Activated CD8-positive, alpha-beta T cell treated with anti-CD3 and anti-CD28 coated beads, Interleukin-2, amount 10 ng/mL, durations not matched to agents 7 days and 5 days (primary cell): ENCODE measurements at places on chromosomes 1 and 21. TPM values are rescaled to one million over a fixed set of nuclear protein-coding genes. Genes with fewer than 3 reads are reported as not detected.

DNA sequence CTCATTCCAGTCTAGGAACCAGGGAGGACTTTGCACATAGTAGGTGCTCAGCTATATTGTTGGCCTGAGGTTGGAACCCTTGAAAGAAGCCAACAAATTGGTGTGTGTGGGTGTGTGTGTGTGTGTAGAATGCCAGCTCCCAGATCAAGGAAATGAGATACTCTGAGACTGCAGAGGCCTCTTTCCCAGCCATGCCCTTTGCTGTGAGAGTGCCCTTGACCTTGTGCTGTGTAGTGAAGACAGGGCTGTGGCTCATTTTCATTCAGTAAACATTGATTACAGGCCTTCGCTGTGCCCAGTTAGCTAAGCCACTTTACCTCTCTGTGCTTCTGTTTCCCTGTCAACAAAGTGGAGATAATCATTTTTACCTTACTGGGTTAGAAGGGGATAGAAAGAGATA lies 3.2 kb downstream of the CYP4B1 start:
- no peak for DNase-seq

DNA sequence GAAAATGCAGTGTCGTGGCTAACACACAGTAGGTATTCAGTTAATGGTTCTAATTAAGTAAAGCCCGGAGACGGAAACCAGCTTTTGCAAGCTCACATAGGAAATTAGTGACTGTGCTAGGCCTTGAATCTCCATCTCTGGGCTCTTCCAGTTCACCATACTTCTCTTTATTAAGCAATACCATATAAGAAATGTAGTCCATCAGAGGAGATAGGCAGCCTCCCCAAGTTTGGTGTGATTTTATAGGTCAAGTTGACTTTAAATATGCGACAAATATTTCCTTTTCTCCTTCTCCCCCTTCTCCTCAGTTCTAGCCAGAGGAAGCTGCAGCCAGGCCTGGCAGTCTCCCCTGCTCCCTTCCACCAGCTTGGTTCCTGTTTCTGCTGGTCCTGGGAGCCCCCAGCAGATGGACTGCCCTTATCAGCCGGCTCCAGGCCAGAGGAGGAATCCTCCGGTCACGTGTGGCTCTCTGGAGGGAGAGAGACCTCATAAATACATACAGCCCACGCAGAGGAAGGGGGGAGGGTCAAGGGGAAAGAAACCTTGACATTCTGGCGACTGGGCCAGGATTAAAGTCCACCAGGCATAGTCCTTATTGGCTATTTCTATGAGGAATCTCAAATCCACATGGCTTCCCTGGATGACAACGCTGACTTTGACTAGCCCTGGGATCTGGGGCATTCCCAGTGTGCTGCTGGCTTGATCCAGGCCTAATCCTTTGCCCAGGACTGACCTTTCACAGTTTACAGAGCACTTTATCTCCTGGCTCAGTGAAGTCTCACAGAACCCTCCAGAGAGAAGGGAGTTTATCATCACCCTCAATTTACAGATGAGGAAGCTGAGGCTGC lies 115.1 kb upstream of the JUN start:
- no peak for DNase-seq

FAM72B gene
- 30.8 TPM for total RNA-seq

- DNase-seq = no peak
Observed at GRCh38 chr1:243667591-243667990, 182.5 kb downstream of the AKT3 start.

DNA sequence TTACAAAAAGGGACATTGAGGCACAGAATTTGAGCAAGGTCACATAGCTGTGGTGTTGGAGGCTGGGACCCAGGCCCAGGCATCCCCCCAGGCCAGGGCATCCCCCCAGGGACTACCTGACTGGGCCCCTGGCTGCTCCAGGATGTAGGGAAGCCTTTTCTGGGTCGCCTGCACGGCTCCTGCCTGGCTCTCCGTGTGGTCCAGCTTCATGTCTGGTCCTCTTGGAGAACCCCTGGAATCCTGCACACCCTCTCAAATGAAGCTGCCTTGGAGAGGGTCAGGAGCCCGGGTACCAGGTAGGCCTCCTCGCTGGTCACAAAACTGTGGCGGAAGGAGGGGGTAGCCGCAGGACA lies 919 bp upstream of the CELSR2 start:
- no peak for DNase-seq

DNA sequence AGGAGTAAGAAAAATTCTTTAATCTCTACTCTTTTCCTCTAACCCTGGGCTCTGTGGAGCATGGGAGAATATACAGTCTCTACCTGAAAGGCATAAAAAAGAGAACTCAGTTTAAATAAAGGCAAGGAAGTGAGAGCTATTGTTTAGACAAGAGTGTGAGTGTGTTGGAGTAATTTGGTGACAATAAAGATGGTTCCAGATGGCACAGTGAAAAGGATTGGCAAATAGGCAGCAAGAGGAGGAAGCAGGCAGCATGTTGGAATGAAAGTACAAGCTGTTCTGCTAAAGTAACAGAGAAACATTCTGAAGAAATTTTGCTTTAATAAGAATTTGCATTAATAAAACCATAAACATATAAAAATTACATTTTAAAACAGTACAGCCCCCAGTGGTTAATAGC lies 163.4 kb downstream of the DNM3 start:
- DNase-seq = no peak

DNA sequence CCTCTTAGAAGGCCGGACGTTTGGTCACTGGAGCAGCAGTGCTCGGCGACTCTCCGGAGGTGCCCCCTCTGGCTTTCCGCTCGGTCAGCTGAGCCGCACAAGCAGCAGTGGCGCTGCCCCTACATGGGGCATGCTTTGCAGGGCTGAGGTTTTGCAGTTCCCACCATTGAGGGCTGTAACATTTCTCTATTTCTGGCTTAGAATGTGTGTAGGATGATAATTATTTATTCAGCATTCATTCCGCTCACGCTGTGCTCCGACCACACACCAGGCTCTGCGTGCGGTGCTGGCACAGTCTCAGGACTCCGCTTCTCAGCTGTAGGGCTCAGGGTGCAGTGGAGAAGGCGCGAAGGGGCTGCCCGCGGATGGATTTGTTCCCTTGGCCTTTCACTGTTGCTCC lies 119.5 kb downstream of the PCBP3 start:
- DNase-seq = no peak

GRCh38 chr1:54298284-54299033 lies 98.5 kb downstream of the MRPL37 start:
- DNase-seq = no peak

DEGS1 gene
- 77.2 TPM for total RNA-seq

DNA sequence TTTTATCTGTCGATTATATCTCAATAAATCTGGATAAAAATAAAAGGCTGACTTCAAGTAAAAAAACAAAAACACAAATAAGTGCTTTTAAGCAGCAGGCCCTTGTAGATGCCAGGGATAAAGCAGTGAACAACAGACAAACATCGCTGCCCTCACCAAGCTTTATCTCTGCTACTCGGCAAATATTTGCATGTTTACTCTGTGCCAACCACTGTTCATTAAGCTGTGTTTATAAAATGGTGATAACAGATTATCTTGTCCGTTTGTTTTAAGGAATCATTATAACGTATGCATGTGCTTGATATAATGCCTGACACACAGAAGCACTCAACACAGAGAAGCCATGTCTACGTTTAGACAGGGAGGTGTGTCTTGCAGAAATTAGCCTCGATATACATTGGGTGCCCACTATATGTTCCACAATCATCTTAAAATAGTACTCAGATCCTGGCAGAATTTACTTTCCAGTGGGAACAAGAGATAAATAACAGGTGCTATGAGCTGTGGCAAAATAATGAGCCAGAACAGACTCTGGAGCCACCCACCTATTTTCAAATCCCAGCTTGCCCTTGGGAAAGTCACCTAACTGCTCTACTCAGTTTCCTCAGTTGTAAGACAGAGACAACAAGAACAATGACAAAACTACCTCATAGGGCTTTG lies 47.2 kb downstream of the TRIT1 start:
- no peak for DNase-seq

DNA sequence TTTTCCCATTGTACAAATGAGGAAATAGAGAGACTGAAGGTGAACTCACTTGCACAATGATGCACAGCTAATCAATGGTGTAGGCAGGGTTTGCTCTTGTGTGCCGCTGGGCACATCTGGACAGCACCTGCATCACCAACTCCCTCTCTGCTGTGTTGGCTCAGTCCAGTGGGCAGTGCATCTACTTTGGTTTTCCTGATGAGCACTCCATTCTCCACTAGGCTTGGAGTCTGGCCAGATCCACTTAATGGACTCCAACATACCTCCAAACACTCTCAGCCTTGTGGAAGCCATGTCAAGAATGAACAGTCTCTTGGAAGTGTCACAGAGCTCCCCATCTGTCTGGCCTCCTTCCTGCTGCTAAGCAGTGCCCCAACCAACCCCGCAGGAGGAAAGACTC lies 152.2 kb downstream of the HIVEP3 start:
- DNase-seq = no peak

GRCh38 chr1:30895944-30896660 lies 12.5 kb downstream of the SDC3 start:
- no peak for DNase-seq

DNA sequence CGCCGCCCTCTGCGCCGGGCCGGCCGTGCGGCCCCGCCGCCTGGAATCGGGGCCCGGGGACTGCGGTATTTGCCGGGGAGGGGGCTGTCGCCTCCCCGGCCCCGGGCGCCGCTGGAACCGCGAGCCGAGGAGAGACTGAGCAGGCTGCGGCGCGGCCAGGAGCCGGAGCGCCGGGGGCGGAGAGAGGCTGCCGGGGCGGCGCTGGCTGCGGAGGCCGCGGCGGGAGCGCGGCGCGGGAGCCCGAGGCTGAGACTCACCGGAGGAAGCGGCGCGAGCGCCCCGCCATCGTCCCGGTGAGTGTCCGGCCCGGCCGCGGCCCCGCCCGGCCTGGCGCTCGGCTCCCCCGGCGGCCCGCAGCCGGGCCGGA lies 746 bp downstream of the DYRK1A start:
- no peak for DNase-seq

ZNF593OS gene
- not detected for total RNA-seq

DNA sequence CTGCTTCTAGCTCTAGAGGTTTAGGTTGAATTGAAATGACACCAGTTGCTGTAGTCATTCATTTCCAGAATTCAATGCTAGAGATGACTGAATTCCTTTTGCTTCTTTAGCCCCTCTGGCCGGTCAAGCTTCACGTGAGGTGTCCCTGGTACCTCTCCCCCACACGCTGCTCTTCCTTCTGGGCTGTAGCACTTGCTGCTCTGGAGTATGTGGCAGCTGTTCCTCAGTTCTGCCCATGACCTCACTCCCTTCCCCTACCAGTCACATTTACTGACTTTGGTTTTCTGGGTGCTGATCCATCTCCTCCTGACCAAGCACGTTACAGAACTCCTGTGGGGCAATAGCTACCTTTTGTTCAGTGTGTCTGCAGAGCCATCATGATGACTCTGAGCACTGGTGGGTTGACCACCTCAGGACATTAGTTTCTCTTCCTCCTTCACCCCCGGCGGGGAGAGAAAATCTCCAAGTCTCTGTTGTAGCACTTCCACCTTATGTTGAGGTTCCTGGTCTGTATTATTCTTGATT lies 128.1 kb downstream of the HHAT start:
- no peak for DNase-seq

LBR gene
- 226 TPM for total RNA-seq

DNA sequence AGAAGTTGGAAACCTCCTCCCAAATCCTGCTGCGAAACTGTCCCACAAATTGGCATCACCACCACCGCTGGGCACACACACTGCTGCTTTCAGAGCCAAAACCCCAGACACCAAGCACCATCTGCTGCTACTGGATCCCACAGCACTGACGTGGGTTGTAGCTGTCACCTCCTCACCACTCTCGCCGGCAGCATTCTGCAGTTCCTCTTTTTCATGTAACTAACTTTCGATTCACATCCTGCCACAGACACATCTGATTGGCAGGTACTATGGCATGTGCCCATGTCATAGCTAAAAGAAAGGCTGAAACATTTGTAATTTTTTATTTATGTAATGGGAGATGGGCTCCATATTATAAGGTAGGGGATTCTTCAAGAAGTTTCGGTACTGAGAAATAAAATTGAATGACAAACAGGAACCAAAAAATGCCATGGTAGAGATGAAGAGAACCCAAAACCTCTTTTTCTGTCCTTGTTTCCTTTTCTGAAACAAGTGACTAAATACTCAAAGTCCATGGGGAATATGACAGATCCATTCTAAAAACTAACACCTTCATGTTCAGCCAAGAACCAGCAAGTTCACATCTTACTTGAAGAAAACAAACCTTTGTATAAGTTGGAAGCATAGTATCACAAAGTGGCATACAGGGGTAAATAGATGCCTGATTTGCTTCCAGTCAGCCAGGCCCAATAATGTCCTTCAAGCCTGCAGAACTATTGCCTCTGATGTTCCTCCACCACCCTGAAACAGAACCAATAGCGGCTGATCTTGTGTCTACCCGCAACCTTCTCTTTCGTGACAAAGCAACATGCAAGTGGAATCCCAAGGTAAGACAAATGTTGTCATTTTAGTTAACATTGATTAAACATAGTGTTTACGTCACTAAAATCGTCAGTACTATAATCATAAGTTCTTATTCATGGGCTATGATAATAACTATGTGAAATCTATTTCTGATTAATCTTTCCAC lies 26.6 kb upstream of the RGS13 start:
- peak; percentile 80 for DNase-seq

SRGAP2C gene
- total RNA-seq = 32.2 TPM

DNA sequence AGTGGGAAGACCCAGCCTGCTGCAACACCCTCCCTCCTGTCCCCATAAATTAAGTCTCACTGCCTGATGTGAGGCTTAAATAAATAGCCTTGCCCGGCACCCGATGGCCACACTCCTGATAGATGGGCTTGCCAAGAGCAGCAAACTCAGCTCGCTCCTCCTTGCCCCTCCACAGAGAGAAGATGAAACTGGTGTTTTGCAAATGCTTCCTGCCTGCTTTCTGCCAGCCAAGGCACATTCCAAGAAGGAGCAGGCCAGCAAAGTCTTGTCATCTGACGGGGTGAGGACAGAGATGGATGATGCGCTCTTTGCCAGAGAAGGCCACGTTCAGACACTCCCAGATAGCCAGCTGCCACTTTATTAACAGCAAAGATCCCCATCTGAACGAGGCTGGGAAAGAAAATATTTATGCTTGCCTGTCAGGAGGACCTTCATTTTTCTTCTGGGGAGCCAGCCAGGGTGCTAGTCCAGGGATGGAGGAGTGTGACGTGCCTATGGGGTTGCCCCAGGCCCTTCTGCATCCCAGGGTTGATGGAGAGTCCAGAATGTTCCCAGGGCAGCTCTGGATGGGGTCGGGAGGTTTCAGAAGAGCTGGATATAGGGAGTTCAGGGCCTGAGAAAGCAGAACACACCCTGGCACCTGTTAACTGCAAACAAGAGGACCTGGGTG lies 265.4 kb downstream of the FOXD2 start:
- no peak for DNase-seq

GRCh38 chr1:938088-938683 lies 14.5 kb downstream of the SAMD11 start:
- DNase-seq = no peak

ADORA3 gene
- 0.18 TPM for total RNA-seq
